ENCODE measurements at places on chromosomes 6 and 20.

DNA sequence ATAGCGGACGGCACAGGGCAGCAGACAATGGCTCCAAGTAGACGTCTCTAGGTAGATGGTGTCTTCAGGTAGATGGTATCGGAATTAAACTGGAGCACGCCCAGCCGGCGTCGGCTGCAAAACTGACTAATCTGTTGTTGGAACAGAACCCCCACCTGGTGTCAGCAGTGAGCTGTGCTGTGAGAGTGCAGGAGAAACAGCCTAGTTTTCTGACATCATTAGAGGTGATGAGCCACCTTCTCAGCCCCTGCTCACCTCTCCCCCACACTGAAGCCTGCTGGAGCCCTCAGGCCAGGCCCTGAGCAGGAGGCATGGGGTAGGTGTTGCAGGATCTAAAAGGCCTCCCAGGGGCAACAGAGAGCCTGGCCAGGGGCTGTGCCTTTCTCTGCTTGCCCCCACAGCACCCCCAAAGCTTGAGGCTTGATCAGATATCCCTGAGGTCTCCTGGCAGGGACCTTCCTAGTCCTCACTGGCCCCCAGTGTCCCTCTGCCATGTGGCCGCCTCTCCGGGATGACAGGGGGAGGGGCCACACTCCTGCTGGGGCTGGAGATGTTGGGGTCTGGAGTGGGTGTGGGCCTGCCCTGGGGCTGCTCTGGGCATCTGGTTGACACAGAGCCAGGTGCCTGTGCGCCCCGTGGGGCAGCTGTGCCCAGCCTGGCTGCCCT, 6.9 kb upstream of the HELZ2 start:
- peak; percentile 69 for DNase-seq

GRCh38 chr6:102026649-102027048, 633.1 kb downstream of the GRIK2 start:
- no peak for DNase-seq

GRCh38 chr6:21438986-21439352, 154.6 kb upstream of the SOX4 start:
- DNase-seq, result no peak

DNA sequence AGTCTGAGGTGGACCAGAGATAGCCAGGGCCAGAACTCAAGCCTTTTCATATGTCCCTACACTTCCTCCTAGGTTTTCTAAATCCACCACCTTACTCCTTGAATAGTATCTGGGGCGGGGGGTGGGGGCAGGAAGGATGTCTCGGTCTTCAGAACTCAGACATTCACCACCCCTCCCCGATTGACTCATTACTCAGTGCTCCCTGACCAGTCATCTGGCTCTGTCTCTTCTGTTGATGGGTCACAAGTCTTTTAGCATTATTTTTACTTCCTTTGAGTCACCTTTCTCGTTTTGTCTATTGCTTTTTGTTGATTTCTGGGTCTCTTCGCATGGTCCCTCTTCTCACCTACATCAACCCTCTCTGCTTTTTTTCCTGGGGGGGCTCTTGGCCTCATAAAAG, 23.3 kb downstream of the NOX3 start:
- no peak for DNase-seq

GRCh38 chr6:137775720-137776119, 91.3 kb upstream of the TNFAIP3 start:
- DNase-seq, result no peak
